ENCODE measurements at places on chromosomes 6 and 20.

GRCh38 chr6:5521322-5521721 lies 260.0 kb downstream of the FARS2 start:
- peak; percentile 5 for DNase-seq

DNA sequence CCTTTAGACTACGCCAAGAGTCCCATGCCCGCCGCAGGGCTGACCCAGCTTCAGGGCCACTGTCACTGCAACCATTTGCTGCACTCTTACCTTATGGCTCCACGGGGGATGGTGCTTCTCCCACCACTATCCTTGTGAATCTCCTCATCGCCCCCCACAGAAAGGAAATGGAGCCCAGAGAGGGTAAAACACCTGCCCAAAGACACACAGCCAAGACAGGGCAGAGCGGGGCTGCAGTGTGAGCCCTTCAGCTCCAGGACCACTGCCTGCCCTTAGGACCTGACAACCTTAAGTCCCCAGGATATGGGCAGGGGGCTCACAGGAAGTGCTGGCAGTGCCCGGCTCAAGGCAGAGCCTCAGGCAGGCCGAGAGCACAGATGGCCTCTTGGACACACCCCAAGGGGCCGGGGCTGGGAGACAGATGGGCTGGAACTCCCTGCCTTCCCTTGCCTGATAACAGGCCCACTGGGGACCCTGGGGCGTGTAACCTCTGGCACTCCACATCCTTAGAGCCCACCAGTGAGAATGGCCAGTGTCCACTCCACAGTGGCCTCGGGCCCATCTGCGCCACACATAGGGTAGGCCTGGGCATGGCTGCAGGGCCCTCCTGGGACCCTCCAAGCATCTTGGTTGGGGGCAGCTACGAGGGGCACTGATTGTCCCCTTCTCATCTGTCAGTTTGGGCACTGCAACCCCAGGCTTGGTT lies 265.2 kb downstream of the TAF4 start:
- no peak for DNase-seq

DNA sequence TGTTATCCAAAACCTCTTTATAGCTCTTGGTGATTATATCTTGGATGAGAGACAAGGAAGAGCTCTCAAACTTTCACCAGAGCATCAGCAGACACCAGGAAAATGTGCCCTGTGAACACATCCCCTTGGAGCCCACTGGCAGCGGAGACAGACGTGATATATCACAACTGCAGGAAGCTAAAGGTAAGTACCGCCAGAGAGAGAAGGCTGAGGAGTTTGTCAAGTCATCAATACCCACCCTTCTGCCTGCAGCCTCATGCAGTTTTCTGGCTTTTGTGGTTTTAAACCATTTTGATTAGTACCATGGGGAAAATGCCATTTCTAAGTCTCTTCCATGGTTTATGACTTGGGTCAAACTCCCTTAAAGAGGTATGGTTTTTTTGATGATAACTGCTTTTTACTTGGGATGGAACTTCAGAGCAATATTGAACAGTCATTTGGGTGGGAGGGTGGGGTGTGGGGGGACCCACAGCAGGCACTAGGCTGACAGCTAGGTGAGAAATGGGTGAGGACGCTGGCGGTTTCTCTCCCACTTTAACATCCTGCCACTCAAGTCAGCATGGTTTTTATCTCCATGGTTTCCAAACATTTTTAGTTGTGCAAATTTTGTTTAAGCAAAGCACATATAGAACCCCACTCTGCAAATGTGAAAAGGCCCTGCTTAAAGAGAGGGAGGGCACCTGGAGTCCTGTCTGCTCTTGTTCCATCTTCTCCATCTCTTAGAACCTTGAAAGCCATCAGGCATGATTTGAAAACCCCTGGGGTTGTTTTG lies 108.4 kb downstream of the SCML4 start:
- no peak for DNase-seq

DNA sequence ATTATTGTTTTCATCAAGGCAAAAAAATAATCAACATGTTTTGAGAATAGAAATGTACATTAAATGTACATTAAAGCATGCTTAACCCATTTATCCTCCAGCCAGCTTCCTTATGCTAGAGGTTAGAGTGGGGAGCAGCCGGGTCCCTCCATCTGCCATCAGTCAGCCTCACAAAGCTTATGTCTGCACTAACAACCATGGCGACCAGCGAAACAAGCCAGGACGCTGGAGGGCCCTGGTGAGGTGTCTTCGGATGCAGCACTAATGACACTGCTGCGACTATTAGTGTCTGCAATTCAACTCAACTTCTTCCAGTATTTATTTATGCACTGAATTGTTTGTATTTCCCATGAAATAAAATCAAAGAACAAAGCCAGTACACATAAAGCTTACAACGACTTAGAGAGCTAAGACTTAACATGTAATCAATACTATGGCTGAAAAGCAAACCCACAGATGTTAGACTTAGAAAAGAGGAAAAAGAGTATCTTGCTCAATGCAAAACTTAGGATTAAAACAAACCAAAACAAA lies 6.8 kb downstream of the CLDN20 start:
- DNase-seq, result no peak

GRCh38 chr20:36394340-36394965 lies 88.3 kb downstream of the DLGAP4 start:
- DNase-seq, result no peak

DNA sequence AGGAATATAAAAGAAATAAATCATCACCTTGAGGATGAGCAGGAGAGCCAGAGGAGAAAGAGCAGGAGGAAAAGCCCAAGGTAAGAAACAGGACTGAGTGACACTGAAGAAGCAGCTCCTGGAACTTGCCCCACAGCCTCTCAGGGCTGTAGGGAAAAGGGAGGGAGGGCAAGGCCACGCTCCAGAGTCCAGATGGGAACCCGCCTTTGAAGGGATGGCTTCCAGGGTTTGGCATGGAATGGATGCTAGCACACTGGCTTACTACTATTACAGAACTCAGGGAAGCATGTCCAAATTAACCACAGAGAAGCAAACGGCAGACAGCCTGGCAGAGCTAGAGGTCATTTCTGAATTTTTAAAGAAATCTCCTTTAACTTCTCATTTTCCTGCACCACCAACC lies 26.8 kb downstream of the RALGAPA2 start:
- no peak for DNase-seq

DNA sequence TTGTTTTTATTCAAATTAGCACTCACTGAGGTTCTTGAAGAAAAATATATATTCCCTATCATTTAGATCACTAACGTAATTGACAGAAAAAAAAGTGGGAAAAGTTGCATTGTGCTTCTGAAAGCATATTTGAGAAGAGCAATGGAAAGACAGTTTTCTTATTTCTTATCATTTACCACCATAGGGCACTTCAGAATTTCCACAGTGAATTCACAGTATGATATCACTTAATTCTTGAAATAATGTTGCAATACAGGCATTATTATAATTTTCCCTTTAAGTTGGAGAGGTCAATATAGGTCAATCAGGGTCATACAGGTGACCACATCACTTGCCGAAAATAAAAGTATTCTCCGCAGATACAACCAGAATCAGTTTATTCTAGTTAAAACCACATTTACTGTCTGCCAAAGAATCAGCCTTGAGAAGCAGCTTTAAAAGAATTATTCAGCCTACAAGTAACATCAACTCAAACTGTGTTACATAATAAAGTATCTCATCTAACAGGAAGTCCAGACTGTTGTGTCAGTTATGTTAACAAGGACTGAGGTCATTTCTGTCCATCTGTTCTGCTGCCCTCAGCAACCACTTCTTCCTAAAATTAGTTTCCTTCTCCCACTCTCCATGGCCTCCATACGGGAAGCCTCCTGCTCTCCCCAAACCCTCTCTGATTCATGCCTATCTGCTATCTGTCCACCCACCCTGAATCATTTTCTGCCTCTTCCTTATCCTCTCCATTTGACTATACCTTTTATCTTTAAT lies 121.2 kb downstream of the SIM1 start:
- DNase-seq, result no peak

DNA sequence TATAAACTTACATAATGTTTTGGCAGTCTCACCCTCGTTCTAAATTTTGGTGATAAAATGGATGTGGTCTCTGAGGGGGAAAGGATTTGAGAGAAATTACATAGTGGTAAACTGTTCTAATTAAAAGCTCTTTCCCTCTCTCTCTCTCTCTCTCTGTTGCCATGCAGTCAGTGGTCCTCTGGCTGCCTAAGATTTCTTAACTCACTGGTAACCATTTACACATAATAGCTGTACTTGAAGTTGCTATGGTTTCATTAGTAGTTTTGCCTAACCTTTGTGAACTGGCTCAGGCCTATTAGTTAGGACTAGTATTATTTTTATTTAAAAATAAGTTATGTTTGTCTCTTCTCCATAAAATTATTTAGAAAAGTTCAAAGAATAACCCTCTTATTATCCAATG lies 42.0 kb downstream of the MAPK14 start:
- no peak for DNase-seq

GRCh38 chr6:11067348-11067747 lies 23.2 kb upstream of the ELOVL2 start:
- DNase-seq, result peak; percentile 64

DNA sequence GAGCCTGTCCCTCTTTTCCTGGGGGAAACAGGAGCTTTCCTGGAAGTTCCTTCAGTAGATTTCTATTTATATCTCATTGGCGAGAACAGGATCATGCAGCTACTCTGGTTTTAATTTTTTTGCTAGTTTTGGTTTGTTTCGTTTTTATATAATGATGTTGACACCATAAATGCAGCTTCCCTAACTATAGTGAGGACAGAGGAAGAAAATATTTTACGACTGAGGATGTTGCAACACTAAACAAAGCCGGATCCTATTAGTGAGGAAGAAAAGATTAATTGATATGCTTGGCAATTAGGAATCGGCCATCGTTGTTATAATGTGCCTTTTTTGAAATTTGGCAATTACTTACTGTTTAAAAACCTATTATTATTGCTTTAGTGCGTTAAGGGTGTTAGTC lies 16.6 kb downstream of the KDM1B start:
- no peak for DNase-seq

- no peak for DNase-seq
Observed at GRCh38 chr20:32490942-32491763, 94.0 kb downstream of the NOL4L start.

DNA sequence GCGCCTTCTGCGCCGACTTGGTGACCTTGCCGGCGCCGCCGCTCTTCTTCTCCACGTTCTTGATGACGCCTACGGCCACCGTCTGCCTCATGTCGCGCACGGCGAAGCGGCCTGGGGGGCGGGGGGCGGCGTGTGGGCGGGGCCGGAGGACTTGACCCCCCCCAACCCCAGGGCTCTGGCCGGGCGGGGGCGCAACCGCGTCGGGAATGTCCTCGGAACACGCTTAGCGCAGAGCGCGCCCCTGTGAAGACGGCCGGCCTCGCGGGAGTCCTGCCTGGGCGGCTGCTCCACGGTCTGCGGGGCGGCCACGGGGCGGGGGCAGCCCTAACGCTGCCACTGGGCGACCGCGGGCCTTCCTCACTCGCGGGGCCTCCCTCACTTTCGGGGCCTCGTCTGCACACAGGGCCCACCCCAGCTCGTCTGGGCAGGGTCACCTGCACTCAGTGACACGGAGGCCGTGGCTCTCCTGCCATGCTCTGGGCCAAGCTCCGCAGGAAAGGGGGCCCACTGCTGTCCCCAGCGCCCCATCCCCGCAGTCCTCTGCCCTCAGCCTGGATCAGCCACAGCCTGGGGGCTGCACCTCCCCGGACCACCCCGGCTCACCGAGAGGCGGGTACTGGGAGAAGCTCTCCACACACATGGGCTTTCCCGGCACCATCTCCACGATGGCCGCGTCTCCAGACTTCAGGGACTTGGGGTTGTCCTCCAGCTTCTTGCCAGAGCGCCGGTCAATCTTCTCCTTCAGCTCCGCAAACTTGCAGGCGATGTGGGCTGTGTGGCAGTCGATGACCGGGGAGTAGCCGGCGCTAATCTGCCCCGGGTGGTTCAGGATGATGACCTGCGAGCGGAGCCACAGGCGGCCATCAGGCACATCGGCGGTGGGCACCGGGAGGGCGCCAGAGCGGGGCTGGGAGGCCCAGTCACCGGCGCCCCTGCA lies 10.3 kb downstream of the EEF1A2 start:
- no peak for DNase-seq

GRCh38 chr6:155887421-155887820 lies 431.8 kb upstream of the NOX3 start:
- no peak for DNase-seq

DNA sequence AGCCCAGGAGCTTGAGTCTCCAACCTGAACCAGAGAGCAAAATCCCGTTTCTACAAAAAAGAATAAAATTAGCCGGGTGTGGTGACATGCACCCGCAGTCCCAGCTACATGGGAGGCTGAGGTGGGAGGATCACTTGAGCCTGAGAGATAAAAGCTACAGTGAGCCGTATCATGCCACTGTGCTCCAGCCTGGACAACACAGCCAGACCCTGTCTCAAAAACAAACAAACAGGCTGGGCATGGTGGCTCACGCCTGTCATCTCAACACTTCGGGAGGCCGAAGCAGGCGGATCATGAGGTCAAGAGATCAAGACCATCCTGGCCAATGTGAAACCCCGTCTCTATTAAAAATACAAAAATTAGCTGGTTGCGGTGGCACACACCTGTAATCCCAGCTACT lies 11.4 kb upstream of the PTCRA start:
- DNase-seq, result no peak

- DNase-seq, result no peak
Observed at GRCh38 chr6:121086876-121087275, 247.4 kb downstream of the TBC1D32 start.

DNA sequence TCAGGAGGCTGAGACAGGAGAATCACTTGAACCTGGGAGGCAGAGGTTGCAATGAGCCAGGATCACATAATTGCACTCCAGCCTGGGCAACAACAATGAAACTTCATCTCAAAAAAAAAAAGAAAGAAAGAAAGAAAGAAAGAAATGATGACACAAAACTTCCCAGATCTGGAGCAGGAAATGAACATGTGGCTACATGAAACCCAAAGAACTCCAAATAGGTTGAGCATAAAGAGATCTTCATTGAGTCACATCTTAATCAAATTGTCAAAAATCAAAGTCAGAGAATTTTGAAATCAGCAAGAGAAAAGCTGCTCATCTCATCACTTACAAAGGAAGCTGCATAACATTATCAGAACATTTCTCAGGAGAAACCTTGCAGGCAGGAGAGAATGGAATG lies 247.0 kb downstream of the IBTK start:
- no peak for DNase-seq

DNA sequence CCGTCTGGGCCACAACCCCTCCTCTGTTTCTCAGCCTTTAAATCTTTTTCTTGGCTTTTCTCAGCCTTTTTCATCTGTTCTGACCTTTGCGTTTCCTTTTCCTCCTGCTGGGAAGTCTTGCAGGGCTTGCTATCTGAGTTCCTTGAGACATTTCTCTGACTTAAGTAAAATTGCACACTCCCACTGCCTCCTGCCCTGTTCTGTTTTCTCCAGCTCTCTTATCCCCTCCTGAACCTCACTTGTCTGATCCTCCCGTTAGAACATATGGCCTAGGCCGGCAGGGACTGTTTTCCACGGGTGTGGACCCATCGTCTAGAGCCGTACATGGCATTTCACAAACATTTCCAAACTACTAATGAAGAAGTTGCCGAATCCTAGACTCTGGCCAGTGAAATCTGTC lies 63.0 kb downstream of the ARID1B start:
- DNase-seq, result no peak

DNA sequence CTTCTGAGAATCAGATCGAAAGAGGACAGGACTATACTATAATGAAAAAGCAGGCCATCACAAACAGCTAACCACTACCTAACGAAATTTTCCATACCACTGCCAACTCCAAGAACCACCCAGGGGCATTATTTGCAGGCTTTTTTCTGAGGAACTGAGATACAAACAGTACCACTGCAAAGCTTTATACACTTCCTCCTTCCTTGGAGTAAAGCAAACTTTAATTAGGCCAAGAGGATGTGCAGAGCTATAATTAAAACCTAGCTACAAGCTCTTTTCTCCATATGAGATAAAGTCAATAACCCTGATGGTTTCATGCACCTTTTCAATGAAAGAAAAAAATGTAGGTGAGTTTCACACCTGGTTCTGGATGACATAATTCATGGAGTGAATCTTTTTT lies 68.5 kb downstream of the ELOVL5 start:
- no peak for DNase-seq
